ENCODE measurements at places on chromosomes 12 and 14.

GRCh38 chr12:79374545-79374944 is 316.2 kb downstream of the PAWR start:
- DNase-seq: no peak

DNA sequence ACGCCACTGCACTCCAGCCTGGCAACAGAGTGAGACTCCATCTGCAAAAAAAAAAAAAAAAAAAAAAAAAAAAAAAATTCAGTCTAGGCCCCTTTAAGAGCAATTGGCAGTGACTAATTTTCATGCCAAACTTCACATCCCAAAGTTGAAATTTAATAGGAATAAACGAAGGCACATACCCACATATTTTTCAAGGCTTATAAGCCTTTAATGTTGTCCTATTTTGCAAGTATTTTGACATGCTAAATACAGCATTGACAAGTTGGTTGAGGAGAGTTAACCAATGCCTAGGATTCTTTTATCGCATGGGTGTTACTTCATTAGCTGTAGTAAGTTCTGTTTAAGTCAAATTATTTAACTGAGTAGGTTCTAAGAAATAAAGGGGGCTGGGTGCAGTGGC is 23.5 kb upstream of the HIP1R start:
- DNase-seq: no peak

- no peak for DNase-seq
Measured at GRCh38 chr12:63068857-63069442, 82.1 kb downstream of the AVPR1A start.

- DNase-seq: no peak
Measured at GRCh38 chr12:121001060-121001459, 15.2 kb downstream of the C12orf43 start.

DNA sequence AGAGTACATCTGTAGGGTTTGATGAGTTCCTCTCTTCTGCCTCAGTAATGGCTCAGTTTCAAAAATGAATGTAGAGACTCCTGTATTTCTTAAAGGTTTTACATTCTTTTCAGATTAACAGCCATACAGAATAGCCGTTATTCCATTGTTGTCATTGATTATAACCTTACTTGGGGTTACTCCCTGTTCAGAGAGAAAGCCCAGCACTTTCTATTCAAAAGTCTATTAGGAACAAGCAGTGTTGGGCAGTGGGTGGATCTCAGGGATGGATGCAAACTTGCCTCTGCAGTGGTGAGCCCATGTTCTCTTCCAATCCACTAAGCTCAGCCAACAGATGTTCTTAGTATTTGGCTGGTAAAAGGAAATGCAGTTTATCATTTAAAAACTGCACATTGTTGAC is 342.6 kb upstream of the E2F7 start:
- DNase-seq: no peak

DNA sequence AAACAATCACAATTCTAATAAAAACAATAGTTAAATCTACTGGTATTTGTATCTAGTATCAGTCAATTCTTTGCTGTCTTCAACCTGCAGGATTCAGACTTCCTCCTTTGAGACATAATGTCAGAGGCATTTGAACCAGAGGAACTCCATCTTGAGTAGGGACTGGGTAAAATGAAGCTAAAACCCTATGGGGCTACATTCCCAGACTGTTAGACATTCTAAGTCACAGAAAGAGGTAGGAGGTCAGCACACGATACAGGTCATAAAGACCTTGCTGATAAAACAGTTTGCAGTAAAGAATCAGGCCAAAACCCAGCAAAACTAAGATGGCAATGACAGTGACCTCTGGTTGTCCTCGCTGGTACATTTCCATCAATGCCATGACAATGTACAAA is 48.2 kb upstream of the MAP3K9 start:
- no peak for DNase-seq

GRCh38 chr14:70622111-70622712 is 19.5 kb upstream of the TTC9 start:
- DNase-seq: peak; percentile 42

DNA sequence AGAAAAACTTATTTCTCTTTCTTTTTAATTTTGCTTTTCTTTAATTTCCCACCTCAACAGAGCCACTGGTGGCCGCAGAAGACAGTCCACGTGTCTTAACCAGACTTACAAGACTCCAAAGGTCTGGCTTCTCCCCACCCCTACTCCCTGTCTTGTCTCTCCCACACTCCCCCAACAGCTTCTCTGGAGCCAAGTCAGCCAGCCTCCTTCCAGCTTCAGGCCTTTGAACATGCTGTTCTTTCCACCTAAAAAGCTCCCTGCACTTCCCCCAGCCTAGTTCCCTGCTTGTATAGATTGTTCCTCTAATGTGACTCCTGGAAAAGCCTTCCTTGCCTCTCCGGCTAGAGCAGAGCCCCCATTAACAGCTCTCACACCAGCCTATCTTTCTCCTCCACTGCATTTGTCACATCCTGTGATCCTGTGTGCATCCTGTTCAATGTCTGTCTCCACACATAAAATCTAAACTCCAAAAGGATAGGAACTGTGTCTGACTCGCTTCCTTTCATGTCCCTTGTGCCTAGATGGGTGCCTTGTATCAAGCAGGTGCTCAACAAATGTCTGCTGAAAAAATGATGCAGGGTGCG is 7.8 kb upstream of the DYNLL1 start:
- no peak for DNase-seq

DNA sequence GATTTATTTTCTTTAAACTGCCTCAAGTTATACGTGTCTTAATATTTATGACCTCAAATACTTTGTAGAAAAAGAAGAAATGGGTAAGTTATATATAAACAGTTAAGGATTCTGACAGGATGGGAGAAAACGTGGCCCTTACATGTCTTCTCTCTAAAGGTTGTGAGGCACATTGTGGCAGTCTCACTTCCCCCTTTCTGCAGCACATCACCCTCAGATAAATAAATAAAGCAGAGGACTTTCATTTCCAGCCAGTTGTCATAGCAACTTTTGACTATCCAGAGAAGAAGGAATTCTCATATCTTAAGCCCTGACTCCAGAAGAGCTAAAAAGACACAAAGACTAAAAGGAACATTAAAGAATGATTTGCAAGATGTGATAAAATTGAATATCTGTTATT is 28.8 kb upstream of the CEP83 start:
- DNase-seq: peak; percentile 11

DNA sequence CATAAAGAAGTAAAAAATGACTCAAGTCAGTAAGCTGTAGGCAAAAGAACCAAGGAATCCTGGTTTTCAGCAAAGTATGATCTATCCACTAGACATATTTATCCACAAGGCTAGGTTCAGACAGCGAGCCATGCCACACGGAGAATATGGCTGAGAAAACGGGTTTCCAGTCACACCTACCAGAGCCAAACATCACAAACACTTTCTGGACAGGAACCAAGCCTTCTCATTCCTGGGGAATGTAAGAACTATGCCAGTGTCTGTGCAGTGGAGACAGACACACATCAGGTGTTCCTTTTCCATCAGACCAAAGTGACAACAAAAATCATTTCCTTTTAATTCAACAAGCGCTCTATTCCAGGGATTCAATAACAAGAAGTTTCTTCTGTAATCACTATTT is 41.1 kb downstream of the AREL1 start:
- DNase-seq: no peak

GRCh38 chr14:35594616-35595015 is 60.7 kb downstream of the INSM2 start:
- DNase-seq: no peak

- no peak for DNase-seq
Measured at GRCh38 chr14:75299059-75299458, 20.4 kb downstream of the FOS start.

- no peak for DNase-seq
Measured at GRCh38 chr12:73221836-73222235, 949.7 kb downstream of the TRHDE start.

DNA sequence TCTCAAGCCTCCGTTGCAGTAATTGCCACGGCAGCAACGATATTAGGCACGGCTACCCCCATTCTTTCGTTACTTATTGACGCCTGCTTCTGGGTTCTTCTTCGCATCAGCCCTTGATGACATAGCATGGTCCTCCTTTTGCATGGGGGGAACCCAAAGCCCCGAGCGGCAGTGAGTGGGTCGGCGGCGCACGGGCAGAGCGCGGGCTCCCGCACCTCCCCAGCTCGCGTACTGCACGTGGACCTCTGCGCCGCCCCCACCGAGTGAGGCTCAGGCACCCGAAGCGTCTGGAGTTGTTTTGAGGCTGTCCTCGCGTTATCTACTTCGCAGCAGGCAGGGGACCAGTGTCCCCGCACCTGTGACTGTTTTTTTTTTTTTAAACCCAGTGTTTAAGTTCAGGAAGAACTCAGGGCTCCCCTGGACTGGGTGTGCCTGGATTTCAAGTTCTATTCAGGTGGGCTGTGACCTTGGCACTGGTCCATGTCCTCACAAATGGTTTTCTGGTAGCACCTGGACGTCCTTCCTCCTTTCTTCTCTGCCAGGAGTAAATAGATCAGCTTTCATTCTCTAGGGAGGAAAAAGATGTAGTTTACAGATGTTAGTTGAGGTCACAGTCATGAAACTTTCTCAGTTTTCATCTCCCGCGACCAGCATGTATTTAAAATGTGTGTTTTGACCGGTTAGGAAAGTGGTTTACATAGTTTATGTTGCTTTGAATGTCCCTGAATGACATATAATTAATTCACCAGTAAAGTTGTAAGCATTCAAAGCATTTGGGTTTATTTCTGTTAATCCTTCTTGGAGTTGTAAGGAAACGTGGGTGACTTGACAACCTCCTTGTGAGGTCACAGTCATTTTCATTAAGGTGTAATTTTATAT is 1.4 kb upstream of the FOXN4 start:
- DNase-seq: no peak

DNA sequence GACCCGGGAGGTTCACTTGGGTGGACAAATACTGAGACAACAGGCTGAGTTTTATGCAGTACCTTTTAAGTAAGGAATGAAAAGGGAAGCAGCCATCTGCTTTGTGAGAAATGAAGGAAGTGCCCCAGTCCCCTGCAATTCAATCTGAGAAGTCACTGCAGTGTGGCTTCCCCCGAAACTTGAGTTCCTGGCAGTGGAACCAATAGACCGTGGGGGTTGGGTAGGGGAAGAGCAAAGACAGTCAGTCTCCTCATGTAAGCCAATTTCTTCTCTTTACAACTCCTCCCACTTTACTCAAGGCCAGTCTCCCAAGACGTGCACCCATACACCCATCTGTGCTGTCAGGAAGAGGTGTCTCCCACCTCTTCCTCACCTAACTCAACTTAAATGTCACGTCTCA is 206.5 kb downstream of the BCAT1 start:
- peak; percentile 76 for DNase-seq

DNA sequence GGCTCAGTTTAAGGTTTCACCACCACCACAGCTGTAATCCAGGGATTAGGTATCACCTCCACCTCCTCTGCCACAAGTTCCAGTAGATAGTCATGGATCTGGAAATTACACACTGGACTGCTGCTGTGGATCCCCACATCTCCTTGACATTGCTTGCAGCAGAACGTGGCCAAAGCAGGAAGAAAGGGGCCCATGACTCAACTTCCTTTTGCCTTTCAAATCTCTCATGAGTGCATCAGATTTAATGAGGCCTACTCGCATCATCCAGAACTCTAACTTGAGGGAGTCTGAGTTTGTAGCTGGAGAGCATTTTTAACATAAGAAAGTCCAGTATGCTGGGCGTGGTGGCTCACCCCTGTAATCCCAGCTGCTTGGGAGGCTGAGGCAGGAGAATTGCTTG is 29.2 kb upstream of the TMED10 start:
- DNase-seq: no peak

DNA sequence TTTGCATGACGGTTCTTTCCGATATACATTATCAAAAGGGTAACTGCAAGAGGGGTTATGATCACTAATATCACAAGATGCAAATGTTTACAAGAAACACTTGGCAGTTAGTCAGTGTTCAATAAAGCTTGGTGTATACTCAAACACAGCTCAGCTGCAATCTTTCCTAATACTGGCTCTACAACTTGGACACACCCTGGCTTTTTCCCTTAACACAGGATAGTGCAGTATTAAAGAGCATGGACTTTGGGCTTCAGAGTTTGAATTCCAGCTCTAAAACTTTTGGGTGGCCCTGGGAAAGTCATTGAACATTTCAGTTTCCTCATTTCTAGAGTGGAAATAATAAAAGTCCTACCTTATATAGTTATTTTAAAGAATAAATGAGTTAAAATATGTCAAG is 107.0 kb downstream of the HECTD4 start:
- no peak for DNase-seq

GRCh38 chr12:100632445-100632892 is 59.0 kb downstream of the GAS2L3 start:
- DNase-seq: no peak

DNA sequence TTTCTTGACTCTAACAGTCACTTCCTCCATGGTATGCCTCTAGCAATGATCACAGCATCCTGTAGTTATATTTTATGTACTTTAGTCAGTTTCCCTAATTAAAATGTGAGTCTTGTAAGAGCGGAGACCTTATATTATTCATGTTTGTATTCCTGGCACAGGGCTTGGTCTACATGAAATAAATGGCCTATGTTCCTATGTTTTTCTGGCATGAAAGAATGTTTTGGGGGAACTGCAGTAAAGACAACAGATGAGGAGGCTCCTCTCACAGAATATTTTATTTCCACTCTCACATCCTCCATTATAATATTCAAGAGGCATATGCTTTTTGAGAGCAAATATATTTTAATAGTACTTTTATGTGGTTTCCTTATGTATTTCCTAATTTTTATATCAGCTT is 429.8 kb upstream of the PDE3A start:
- DNase-seq: no peak

DNA sequence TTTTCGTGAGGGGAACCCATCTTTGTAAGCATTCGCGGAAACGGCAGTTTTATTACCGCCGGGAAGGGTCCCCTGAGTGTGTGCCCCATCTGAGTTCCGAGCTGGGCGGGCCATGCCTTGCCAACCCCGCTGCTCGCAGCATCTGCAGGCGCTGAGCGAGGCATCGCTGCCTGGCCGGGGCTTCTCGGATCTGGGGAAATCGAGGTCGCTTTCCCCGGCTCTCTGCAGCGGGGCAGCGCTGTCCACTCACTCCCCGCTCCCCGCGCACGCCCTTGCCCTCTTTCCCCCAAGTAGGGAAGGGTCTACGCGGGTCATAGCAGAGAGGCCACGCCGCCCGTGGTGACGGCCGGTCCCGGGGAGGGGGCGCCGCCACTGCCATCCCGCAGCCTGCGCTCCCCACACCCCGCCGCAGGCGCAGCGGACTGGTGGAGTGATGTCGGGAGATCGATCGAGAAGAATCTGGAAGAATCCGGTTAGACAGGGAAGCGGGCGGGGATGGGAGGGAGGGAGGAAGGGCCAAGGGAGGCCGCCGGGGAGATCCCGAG is 507 bp upstream of the FKBP4 start:
- peak; percentile 8 for DNase-seq
